ENCODE measurements at places on chromosomes 16 and 17. TPM values are rescaled to one million over a fixed set of nuclear protein-coding genes. Genes with fewer than 3 reads are reported as not detected.
A peak's percentile ranks its signal among the peaks of the same experiment; 100 is the strongest.

DNA sequence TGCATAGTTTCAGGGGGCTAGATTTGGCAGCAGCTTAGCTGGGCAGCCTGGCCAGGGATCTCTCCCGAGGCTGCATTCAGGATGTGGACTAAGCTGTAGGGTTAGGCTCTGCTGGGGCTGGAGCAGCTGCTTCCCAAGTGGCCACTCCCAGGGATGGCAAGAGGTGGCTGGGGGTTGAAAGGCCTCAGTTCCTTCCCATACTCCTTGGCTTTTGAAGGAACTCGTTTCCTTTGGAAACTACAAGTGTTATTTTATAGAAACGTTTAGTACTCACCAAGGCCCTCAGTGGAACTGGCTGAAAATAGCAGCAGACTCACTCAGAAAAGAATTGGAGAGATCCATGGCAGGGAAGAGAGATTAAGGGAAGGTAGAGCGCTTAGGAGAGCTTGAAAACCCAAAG, 76.4 kb downstream of the WWP2 start:
- no peak for DNase-seq

GRCh38 chr16:642189-643049, 791 bp downstream of the MCRIP2 start:
- peak; percentile 60 for DNase-seq

DNA sequence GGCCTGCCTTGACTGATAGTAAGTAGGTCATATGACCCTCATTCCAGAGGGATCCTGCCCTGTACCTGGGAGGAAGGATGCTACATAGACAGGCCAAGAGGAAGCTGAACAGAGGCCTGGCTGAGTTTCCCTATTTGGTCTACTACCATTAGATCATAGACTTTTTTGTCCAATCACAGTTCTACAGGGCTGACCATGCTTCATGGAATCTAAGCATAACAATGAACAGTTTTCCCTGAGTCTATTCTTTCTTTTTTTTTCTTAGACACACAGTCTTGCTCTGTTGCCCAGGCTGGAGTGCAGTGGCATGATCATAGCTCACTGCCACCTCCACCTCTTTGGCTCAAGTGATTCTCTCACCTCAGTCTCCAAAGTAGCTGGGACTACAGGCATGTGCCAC, 3.9 kb downstream of the GPR179 start:
- DNase-seq, result no peak

GRCh38 chr17:9228408-9229159, 207.3 kb downstream of the NTN1 start:
- no peak for DNase-seq

DNA sequence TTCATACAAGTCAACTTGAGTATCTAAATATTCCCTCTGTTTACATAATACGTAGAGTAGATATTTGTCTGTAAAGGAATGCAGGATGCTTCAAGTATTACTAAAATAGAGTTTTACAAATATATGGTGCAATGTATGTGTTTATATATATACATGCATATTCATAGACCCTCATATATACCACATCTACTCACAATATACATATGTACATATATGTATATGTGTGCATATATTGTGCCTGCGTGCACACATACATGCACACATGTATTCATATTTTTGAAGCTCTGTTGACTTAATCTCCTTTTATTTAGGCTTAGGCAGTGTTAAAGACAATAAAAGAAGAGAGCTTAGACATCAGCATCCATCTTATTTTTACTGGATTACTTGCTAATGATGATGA, 616.6 kb upstream of the GOT2 start:
- DNase-seq, result no peak

GRCh38 chr17:73349138-73349537, 37.3 kb upstream of the CDC42EP4 start:
- DNase-seq, result no peak

DNA sequence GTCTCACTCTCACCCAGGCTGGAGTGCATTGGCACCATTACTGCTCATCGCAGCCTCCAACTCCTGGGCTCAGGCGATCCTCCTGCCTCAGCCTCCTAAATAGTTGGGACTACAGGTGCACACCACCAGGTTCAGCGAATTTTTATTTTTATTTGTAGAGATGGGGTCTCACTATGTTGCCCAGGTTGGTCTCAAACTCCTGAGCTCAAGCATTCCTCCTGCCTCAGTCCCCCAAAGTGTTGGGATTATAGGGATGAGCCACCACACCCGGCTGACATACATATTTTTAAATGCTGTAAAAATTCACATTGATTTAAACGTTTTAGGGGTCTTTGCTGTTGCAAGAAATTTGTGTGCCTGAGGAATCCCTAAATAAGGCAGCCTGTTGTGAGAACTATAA, 24.8 kb upstream of the SEC14L1 start:
- DNase-seq, result no peak

DNA sequence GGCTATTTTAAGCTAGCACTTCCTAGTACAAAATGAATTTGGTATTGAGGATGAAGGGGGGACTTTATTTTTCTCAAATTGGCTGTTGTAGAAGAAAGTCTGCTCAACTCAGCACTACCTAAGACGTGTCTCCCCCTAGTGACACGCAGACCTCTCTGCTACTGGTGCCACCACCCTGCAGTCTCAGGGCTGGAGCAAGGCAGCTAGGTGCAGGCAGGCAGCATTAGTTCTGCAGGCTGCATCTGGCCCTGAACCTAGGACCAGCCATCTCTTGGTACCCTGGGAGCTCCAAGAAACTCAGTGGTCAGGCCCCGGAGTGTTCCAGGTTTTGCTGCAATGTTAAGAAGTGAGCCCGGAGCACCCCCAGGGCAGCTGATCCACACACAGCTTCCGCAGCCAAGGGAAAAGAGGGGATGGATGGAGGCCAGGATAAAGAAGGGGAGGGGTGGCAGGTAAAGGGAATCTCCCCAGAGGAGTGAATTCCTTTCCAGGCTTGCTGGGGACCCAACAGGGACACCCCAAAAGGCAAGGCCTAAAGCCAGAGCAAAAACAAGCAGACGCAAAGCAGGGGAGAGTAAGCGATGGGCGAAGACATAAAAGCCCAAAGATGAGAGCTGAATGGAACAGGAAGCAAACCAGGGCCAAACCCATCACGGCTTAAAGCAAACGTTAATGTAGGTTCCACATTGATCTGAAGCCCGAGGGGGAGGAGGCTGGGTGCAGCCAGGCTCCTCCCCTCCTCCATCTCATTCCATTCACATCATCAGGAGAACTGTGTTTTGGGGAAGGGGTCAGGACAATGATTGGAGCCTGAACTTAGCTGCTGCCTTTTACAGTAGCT, 200.5 kb downstream of the ZFHX3 start:
- peak; percentile 34 for DNase-seq

- no peak for DNase-seq
These were observed 4.5 kb downstream of the SLC26A11 start for GRCh38 chr17:80224683-80225082.

DNA sequence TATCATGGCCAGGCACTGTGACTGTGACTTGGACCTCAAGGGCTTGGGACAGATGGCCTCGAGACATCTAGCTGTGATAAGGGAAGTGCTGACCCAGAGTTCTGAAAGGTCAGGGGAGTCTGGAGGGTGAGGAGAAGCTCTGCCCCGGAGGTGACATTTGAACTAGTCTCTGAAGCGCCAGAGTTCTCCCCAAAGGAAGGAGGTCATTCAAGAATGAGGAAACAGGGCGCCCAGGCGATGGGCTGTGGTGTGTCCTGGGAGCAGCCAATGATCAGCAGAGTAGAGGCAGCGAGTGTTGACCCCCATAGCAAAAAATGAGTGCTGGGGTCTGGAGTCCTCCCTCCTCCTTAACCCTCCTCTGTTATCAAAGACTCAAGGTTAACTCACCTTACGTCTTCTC, 4.9 kb downstream of the STARD3 start:
- no peak for DNase-seq

DNA sequence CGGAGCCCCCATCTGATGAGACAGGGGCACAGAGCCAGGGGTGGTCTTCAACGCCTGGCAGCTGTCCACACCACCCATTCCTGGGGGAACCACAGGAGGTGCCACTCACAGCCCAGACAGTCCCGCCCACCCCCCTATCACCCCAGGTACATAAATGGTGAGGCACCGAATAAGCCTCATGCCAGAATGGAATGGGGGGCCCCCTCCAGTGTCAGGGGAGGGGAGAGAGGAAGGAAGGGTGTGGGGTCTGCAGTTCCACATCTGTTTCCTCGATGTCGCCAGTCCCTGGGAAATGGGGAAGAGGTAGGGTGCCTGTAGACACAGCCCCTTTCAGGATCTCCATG, 1.7 kb downstream of the TMC6 start:
- DNase-seq, result no peak

DNA sequence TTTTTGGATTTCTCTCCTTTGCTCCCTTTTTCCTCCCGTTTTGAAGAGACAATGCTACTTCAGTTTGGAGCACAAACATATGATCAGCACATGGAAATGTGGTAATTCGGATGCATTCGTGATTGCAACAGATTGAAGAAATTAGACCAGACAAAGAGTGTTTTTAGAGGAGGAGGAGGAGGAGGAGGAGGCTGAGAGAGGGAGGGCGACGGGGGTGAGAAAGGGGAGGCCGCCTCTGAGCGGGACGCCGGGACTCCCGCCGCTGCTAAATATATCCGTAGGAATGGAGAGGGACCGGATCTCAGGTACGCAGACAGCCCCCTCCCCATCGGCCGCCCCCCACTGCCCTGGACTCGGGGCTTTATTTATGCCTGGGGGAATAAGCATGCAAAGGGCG, 179.3 kb downstream of the SEC14L1 start:
- no peak for DNase-seq

- DNase-seq, result no peak
These were observed 182.8 kb upstream of the ELAC2 start for GRCh38 chr17:13200671-13201070.

DNA sequence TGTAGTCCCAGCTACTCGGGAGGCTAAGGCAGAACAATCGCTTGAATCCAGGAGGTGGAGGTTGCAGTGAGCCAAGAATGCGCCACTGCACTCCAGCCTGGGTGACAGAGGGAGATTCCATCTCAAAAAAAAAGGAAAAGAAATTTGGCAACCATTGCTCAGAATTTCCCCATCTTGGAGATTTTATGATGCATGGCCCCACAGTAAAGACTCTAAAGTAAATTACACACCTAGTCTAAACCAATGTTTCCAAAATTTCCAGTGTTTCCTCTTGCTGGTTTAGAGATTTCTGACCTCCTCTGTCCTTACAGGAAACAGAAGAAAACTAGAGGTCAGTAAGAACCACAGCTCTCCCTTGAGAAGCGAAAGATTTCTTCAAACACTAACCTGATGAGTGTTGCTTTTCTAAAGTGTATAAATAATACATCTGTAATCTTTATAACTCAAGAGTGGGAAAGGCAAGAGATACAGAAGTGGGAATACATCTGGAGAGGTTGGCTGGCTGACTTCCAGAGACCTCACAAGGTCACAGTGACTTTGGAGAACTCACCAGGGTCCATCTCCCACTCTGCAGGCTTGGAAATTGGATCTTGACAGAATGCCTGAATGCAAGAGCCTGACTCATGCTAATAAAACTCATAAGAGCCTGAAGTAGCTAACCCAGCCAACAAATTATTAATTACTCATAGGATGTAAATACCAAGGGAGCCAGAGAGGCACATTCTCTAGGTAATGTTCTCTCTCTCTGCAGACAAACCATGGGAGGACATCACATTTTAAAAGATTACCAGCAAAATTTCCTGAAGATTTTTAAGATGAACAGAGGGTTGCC, 8.8 kb downstream of the ADAT1 start:
- DNase-seq, result no peak

DNA sequence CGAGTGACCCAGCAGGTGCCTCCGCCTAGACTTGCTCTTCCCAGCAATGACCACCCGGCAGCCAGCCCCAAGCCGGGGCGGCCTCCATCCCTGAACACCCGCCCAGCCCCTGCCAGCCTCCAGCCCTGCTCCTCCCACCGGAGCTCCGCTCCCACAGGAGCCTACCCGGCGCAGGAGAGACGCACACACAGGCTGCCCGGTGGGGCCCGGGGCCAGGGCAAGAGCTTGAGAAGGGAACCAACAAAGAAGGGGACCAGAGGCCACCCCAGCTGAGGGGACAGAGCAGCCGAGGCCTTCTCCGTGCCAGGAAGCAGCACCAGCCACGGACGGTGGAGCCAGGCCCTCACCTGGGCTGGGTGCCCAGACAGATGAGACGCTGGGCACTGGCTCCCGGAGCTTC, 13.8 kb downstream of the PKD1 start:
- no peak for DNase-seq

GRCh38 chr16:85240982-85241924, 129.0 kb upstream of the CIBAR2 start:
- DNase-seq, result no peak

DNA sequence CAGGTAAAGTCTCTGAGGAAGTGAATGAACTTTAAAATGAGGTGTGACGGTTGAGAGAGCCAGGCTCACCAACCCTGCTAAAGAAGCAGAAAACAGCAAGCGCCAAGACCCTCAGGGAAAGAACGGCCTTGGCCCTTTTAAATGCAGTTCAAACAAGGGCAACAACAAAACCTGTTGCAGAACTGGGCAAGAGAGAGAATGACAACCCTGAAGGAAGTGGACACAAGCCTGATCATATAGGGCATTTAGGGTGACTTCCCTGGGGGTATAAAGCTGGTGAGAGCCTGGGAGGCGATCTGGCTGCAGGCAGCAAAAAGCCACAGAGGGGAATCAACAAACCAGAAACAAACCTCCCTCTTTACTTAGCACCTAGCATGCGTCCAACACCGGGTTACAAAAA, 1.0 kb downstream of the CPPED1 start:
- peak; percentile 14 for DNase-seq

DNA sequence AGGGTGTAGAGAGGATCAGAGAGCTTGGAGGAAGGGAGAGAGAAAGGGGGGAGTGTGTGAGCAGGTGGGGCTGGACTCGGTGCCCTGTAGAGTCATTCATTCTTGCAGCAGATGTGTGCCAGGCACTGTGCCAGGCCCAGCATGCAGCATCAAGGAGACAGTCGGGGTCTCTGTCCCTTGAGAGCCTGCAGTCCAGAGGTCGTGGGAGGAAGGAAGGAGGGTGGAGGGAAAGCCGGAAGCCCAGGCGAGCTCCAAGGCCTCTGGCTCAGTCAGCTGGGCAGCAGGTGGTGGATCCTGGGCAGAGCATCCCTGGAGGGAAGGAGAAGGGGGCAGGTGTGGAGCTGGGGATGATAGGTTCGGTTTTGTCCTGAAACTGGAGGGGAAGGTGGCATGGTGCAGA, 27.5 kb downstream of the EPN2 start:
- DNase-seq, result no peak

GRCh38 chr17:77555741-77556291, 402.7 kb upstream of the TNRC6C start:
- no peak for DNase-seq

GINS2 gene
- 142 TPM for total RNA-seq

SCNN1B gene
- total RNA-seq, result 0.52 TPM

ASGR1 gene
- total RNA-seq, result 0.85 TPM

IL4R gene
- total RNA-seq, result 101 TPM

ABCC6 gene
- not detected for total RNA-seq

ZNF624 gene
- 5.8 TPM for total RNA-seq

ACSM2B gene
- not detected for total RNA-seq

CDRT15L2 gene
- not detected for total RNA-seq

PNMT gene
- not detected for total RNA-seq

ADAMTS18 gene
- total RNA-seq, result not detected

GPT2 gene
- 92.2 TPM for total RNA-seq

CA4 gene
- not detected for total RNA-seq

MTSS2 gene
- total RNA-seq, result 0.17 TPM

DHRS7C gene
- total RNA-seq, result not detected

DOC2B gene
- not detected for total RNA-seq
